Retinal pigment epithelial cell (primary cell): ENCODE measurements at places on chromosomes 7 and 10.

DNA sequence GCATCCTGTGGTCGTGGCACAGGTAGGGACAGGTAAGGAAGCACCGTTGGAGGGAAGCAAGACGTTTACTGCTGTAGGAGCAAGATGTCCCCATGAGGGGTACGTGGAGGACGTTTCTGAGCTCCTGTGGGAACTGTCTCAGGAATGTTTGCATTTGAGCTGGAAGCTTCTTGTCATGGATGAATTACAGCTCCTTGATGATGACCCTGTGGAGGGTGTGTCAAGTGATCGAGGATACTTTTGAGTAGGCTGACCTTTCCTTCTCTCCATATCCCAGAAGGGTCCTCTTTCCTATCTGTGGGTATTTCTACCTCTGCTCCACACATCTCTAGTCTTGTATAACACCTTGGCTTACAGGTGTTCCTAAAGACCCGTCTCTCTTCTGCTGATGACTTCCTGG, 94.8 kb downstream of the PFKFB3 start:
- DNase-seq: no peak

- no peak for DNase-seq
Measured at GRCh38 chr10:26612151-26612915, 85.2 kb upstream of the PDSS1 start.

DNA sequence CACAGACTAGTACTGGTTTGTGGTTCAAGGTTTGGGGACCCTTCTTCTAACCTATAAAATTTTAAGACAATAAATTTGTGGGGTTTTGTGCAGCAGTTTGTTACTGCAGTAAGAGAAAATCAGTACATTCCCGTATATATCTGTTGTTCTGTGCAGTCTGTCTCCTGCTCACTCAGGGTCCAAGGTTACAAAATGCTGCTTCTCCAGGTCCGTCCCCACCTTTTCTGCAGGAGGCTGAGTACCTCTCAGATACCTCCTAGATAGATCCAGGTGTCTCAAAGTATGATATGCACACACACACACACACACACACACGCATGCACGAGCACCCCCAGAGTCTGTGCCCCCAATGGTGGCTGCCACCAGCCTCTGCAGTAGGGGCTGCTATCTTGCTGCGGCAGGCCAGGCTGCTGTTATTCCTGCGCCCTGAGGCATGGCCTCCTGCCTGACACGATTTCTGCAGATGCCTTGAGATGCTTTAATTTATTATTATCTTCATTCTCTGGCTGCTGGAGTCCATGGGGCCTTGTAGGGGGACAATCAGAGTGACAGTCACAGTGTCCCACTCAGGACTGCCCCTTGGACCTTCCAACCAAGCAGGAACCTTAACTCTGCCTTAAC, 25.2 kb upstream of the ASL start:
- DNase-seq: no peak

- no peak for DNase-seq
Measured at GRCh38 chr10:126203746-126204145, 184.5 kb downstream of the ADAM12 start.

GRCh38 chr7:153091477-153091876, 331.9 kb downstream of the ACTR3B start:
- no peak for DNase-seq

- no peak for DNase-seq
Measured at GRCh38 chr10:13351340-13351915, 3.3 kb upstream of the SEPHS1 start.

DNA sequence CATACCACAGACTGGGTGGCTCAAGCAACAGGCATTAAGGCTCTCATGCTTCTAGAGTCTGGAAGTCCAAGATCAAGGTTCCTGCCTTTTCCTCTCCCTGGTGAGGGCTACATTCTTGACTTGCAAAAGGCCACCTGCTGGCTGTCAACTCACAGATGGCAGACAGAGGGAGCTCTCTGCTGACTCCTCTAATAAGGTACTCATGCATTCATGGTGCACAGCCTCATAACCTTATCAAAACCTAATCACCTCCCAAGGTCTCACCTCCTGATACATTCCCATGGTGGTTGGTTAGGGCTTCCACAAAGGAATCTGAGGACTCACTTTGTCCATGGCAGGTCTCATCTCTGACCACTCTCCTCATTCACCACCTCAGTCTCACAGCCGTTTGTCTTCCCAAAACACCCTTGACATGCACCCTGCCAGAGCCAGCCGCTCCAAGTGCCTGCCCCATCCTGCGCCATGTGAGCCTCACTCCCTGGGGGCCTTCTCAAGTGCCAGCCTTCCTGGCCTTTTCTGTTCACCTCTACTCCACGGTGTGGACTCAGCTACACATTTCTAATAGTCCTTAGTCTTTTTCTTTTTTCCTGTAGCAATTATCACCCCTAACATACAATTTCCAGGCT, 400.3 kb upstream of the ADARB2 start:
- no peak for DNase-seq

DNA sequence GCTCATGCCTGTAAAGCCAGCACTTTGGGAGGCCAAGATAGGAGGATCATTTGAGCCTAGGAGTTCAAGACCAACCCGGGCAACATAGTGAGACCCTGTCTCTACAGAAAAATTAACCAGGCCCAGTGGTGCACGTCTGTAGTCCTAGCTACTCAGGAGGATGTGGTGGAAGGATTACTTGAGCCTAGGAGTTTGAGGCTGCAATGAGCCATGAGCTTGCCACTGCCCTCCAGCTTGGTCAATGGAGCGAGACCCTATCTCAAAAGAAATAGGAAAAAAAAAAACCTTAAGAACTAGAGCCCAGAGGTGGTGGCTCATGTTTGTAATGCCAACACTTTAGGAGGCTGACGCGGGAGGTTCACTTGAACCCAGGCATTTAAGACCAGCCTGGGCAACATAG, 2.2 kb downstream of the STRA8 start:
- DNase-seq: no peak

- DNase-seq: no peak
Measured at GRCh38 chr7:105580022-105580740, 1.1 kb downstream of the EFCAB10 start.

DNA sequence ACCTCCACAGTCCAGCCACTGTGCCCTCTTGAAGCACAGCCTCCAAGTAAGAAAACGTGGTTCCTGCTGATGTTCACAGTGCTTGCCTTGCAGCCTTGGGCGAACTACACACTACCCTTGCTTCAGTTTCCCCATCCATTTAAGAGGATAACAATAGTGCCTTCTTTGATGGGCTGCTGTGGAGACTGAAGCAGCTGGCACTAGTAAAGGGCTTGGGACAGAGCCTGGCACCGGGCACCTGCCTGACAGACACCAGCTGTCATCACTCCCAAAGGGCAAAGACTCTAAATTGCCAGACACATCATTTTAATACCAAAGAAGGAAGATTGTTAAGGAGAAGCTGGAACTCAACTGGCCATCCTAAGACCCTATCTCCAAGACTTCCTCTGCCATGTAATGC, 3.1 kb upstream of the C10orf90 start:
- no peak for DNase-seq

- DNase-seq: no peak
Measured at GRCh38 chr7:64947252-64948000, 43.4 kb downstream of the ZNF117 start.

DNA sequence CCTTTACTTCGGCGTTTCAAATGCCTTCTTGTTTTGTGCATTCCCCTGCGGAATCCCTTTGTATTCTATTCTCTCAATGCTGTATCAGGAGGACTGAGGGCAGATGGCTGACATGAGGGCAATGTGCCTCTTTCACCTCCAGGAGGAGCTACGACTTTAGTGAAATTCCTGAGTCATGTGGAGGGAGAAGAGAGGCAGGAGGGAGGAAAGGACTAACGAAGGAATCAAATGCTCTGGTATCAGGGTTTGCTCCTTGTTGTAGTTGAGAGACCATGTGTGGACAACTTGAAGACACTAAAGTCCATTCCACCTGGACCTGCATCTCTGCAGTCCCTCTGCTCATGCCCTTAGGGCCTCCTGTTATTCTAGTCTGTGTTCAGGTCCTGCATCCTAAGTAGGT, 40.2 kb upstream of the PRSS58 start:
- no peak for DNase-seq

DNA sequence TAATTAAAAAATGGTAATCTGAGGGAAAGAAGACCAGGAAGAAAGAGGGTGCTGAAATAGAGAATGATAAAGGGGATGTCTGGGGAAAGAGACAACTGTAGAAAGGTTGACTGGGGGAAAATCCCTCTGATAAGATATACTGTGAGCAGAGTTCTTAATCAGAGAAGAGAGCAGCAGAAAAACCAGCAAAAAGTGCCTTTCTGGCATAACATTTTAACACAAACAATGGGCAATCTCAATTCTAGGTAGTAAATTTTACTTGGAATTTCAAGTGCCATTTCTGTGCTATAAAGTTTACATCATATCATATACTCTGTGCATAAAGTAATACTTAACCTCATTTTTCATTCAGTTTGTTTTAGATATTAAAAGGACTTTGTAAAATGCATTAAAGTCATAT, 251.9 kb upstream of the HGF start:
- DNase-seq: no peak

GRCh38 chr7:155620497-155620896, 24.0 kb upstream of the RBM33 start:
- no peak for DNase-seq

DNA sequence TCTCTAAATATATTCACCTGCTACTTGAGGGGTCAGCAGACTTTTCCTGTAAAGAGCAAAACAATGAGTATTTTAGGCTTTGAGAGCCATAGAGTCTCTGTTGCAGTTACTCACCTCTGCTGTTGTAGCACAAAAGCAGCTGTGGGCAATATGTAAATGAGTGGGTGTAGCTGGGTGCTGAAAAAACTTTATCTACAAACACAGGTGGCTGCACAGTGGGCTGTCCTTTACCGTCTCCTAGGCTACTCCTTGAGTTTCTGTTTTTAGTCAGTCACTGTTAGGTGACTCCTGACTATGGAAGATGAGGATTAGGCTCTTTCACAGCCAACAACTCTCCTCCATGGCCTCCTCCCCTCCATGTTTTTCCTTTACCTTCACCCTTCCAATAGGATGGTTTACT, 286.1 kb upstream of the C7orf33 start:
- DNase-seq: no peak

GRCh38 chr10:91156196-91156595, 64.3 kb upstream of the PCGF5 start:
- no peak for DNase-seq

- DNase-seq: no peak
Measured at GRCh38 chr7:14902589-14903067, at the start of gene DGKB. TSS of gene DGKB (minus strand) at chr7:14902751.

DNA sequence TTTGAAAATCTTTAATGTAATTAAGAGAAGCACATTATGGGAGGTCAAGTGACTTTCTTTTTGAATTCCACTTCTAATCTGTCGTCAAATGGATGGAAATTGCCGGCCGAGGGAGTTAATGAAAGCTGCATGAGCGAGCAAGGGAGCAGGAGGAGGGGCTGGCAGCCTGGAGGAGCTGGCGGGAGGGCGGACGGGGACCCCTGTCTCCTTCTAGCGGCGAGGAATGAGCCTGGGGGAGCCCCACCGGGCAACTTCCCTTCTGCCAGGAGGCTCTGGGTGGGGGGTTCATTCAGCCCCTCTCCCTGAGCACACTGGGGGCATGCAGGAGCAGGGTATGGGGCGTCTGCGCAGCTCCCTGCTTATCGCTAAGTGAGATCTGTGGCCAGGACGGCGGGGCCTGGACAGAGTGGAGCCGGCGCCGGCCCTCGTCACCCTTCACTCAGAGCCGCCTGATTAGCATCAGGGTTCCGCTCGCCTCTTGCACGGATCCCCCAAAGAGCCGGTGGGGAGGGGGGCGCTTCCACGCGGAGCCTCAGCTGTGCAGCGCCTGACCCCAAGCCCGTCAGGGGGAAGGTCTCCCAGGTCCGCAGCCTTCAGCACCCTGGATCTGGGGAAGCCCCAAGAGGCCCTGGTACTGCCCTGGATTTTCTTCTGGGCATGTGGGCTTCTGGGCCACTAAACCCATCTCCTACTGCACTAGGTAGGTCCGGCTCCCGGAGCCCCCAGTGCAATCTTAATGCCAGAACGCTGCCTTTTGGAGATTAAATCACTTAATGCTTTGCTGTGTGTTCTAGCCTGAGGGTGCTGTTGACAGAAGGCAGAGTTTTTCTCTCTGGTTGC, 680.8 kb downstream of the LRMDA start:
- DNase-seq: peak; percentile 55

- DNase-seq: no peak
Measured at GRCh38 chr7:3301831-3302618, 973 bp downstream of the SDK1 start.

GRCh38 chr7:77661816-77662215, 34.4 kb upstream of the RSBN1L start:
- no peak for DNase-seq

GRCh38 chr7:105015390-105015965, 1.5 kb downstream of the KMT2E start:
- no peak for DNase-seq

DNA sequence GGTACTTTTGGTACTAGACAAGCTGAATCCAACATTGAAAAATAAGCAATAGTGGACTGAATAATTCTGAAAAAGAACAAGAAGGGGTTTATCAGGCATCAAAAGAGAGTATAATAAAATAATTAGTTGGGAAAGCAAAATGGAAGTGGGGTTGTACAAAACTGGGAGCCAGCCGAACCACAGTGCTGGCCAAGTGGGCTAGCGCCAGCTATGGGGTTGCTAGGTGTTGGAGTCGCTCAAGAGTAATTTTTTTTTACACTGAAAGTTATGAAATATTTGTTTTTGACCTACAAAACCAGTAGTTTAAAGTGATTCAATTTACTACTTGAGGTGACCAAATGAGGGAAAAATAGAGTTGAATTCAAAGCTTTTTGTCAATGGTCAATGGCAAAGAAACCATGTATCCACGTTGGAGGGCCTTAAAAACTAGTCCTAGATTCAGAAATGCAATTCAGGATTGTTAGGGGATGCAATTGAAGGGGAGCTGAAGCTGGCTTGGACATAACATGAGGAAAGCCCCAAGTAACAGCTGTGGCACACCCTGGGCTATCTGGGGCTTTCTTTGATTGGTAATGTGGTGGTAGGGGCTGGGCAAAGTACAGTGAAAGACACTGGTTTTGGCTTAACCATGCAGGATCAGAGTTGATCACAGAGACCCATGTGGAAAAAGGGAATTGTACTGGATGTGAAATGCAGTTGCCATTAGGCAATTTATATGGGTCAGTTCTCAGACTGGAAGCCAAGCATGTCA, 28.3 kb upstream of the MSMB start:
- DNase-seq: no peak

GRCh38 chr7:70614237-70615045, 517.5 kb upstream of the GALNT17 start:
- peak; percentile 60 for DNase-seq

DNA sequence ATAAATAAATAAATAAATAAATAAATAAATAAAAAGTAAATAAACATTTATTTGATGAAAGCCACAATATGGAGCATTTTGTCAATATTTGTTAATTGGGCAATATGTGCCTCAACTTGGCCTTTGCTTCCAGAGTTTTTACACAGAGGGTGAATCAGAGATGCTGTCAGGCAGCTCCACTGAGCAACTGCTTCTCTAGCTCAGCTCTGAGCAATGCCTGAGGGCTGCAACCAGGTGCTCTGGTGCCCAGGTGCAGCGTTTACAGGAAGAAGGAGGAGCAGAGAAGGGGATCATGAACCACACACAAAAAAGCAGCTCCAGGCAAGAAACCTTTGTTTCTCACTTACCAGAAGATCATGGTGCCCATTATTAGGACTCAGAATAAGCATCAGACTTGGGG, 876.2 kb upstream of the AUTS2 start:
- no peak for DNase-seq
